ENCODE measurements at places on chromosomes 6 and 20. TPM values are rescaled to one million over a fixed set of nuclear protein-coding genes. Genes with fewer than 3 reads are reported as not detected.

The SLPI gene
- 1.5 TPM for total RNA-seq

The TRMT6 gene
- total RNA-seq, result 23.4 TPM

The COQ3 gene
- 7.7 TPM for total RNA-seq

The WDR46 gene
- 98.2 TPM for total RNA-seq

The ABHD16B gene
- not detected for total RNA-seq

The KCNK5 gene
- total RNA-seq, result 3.0 TPM

DNA sequence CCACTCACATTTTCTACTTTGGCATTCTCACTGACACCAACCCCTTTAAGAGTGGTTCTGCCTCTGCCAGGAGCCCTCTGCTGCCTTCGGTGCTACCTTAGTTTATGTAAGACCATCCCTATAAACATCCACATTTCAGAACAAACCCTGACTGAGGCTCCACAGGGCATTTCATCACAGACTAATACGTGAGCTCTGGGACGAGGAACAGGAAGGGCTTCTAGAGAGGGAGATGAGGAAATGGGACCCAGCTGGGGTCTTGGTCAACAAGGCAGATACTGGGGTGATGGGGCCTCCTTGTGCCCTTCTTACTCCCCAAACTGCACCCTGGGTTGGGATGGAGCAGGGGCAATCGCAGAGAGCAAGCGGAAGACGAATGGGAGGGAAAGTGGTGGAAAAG is 86.5 kb upstream of the FYN start:
- DNase-seq, result no peak

GRCh38 chr6:113306552-113307145 is 550.5 kb upstream of the MARCKS start:
- DNase-seq, result no peak

- DNase-seq, result no peak
These were observed 29.0 kb downstream of the MAS1 start for GRCh38 chr6:159919800-159920199.

- no peak for DNase-seq
These were observed 26.2 kb downstream of the UTRN start for GRCh38 chr6:144311361-144311760.

DNA sequence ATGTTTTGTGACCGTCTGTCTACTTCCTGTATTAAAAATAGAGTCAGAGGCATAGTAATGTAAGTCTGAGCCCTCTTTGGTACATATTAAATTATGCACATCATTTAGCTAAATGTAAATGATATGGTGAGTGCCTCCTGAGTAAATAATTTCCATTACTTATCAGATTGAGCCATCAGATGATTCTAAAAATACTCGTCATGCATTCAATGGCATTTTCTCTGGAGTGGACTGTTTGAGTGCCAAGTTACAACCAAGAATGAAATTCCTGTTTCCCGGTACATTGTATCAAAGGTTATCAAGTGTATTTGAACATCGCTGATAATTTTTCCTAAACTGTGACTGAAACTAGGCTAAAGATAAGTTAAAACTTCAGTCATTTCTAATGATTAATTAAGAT is 81.0 kb downstream of the AKAP7 start:
- no peak for DNase-seq

DNA sequence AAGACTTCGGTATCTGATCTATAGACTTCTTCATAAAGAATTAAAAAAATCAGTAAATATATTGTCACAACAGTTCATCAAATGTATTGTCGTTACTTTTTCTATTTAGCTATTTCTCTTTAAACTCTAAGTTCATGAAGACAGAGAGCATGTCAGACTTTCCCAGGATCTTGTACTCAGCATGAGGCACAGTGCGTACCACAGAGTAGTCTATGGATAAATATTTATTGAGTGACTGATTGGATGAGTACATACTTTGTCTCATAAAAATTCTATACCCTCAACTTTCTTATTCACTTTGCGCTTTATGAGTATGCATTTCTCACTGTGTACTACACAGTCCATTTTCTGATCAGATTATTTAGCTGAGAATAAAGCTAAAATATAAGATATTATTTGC is 1284.4 kb upstream of the ADGRB3 start:
- no peak for DNase-seq

DNA sequence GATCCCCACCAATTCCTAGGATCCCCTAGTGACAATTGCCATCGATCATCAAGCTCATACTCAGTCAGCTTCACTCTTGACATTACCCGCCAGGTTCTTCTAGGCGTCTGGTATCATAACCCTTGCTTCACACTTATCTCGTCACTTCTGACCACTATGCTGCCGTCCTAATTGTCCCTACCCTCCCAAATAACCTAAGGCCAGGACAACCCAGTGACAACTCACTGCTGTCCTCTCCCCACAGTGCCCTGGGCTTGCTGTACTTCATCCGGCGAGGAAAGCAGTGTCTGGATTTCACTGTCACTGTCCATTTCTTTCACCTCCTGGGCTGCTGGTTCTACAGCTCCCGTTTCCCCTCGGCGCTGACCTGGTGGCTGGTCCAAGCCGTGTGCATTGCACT is 3.7 kb downstream of the SYS1 start:
- no peak for DNase-seq

- DNase-seq, result no peak
These were observed 181.6 kb upstream of the ECI2 start for GRCh38 chr6:4316867-4317400.

DNA sequence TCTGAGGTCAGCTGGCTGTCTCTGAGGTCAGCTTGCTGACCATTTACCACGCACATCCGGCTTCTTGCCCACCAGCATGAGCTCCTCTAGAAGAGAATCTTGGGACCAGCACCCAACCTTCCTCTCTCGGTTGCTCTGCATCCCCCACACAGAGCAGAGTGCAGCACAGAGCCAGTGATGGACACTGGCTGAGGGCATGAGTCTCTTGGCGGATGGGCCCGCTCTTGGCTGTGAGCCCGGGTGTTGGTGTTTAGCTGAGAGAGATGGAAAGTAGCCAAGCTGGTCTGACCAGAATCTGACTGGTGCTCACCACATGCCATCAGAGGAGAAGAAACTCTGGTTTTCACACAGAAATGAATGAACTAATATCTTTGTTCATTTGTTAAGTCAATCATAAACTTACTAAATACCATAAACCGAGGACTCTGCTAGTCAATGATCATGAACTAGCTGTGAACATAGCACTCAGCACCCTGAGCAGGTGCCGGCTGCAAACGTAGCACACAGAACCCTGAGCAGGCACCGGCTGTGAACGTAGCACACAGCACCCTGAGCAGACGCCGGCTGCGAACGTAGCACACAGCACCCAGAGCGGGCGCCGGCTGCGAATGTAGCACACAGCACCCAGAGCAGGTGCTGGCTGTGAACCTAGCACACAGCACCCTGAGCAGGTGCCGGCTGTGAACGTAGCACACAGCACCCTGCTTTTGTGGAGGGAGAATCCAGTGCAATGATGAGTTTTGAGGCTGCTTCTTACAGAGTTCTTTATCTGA is 10.4 kb upstream of the THBS2 start:
- DNase-seq, result no peak

GRCh38 chr6:137547186-137547585 is 53.0 kb upstream of the OLIG3 start:
- no peak for DNase-seq

DNA sequence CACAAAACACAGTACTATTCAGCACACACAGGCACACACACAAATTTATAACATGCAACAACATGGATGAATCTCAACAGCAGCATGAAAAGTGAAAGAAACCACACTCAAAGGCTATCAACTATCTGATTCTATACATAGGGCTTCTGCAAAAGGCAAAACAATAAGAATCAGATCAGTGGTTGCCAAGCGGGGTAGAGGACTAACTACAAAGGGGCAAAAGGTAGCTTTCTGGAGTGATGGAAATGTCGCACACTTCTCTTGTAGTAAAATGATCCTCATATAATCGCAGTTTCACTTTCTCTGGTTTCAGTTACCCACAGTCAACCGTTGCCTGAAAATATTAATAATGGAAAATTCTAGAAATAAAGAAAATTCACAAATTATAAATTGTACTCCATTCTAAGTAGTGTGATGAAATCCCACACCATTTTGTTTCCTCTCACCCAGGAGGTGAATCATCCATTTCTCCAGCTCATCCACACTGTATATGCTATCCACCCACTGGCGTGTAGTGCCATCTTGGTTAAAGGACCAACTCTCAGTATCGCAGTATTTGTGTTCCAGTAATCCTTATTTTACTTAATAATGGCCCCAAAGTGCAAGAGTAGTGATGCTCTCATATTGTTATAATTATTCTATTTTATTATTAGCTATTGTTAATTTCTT is 12.8 kb upstream of the PLN start:
- no peak for DNase-seq

DNA sequence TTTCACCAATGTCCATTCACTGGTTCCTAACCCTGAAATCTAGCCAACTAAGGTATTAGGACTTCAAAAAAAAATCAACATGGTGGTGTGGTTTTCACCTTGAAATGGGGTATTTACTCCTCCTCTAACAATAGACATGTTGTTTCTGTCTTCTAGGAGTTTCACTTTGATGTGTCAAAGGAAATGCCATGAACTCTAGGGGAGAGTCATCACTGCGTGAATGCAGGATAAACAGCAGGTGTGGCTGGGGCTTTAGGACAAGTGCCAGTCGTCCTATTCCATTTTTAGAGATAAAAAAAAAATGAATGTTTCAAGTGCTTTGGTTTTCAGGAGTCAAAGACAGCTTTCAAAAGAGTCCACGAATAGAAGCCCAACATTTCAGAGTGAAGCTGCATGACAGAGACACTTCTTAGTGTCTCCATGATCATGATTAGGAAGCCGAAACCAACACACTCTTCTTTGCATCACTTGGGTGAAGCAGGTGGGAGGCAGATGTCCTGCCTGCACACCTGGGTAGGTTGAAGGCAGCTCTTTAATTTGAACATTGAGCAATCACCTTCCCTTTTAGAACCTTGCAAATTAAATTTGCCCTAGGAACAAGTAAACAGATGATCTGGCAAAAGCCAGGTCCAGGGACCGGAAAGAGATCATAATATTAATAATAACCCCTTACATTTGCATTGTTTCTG is 328.5 kb upstream of the PRDM1 start:
- no peak for DNase-seq

GRCh38 chr6:162200945-162201690 is 526.4 kb downstream of the PRKN start:
- DNase-seq, result no peak

DNA sequence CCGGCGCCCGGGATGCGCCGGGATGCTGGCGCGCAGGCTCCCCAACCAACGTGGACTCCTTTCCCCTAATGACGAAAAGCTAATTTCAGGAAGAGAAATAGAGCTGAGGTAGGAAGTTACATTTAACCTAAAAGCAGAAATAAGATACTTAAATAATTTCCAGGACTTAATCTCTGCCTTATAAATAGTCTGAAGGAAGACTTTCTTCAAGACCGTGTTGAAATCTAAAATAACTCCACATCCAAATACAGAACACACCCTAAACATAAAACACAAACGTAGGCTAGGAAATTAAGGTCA is 1.3 kb downstream of the ASF1A start:
- no peak for DNase-seq

DNA sequence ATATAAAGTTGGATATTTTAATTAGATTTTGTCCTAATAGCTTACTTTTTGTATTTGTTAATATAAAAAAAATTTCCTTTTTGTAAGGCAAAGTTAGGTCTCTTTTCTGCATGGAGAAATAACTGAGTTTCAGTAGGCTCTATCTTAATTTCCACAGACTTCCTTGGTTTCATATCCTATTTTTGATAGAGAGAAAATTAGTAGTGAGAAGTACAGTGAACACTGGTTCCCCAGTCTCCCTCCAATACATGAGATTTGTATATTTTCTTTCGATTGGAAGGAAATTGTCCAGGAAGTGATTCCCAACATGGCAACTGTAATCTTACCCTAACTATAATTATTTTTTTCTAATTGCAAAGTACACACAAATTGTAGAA is 26.4 kb downstream of the TRIM27 start:
- no peak for DNase-seq

GRCh38 chr20:11112832-11113231 is 439.0 kb upstream of the JAG1 start:
- no peak for DNase-seq

DNA sequence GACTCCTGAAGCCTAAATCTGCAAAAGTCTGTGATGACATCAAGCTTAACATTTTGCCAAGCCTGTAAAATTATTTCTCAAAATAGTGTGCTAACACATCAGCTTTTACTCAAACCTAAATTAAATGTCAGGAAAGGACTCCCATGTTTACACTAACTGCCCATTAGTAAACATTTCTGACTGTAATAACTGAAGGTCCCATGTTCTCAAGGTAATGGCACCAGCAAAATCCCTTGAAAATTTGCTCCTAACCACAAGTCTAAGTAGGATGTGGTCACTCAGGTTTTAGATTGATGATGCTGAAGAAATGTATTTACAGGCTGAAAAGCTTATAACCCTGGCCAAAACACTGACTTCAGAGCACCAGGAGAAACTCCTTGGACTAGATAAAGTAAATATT is 33.0 kb downstream of the BACH2 start:
- DNase-seq, result no peak

DNA sequence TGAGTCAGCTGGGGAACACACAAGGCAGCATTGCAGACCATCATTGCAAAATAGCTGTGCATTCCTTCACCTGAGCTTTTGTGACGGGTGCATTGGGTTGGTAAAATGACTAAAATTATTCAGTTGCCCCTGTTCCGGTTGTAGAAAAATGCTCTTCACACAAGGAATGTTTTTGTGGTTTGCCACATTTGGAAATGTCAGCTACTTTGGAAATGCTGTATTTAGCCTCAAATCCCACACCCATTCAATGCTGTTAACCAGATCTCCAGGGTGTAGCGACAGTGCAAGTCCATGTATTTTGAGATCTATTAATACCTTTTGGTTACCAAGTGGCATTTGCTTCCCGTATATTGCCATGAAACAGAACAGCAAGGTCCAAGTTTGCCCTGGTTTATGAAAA is 201.2 kb downstream of the FOXA2 start:
- no peak for DNase-seq

- no peak for DNase-seq
These were observed 162.2 kb downstream of the TBXT start for GRCh38 chr6:166005401-166005943.

DNA sequence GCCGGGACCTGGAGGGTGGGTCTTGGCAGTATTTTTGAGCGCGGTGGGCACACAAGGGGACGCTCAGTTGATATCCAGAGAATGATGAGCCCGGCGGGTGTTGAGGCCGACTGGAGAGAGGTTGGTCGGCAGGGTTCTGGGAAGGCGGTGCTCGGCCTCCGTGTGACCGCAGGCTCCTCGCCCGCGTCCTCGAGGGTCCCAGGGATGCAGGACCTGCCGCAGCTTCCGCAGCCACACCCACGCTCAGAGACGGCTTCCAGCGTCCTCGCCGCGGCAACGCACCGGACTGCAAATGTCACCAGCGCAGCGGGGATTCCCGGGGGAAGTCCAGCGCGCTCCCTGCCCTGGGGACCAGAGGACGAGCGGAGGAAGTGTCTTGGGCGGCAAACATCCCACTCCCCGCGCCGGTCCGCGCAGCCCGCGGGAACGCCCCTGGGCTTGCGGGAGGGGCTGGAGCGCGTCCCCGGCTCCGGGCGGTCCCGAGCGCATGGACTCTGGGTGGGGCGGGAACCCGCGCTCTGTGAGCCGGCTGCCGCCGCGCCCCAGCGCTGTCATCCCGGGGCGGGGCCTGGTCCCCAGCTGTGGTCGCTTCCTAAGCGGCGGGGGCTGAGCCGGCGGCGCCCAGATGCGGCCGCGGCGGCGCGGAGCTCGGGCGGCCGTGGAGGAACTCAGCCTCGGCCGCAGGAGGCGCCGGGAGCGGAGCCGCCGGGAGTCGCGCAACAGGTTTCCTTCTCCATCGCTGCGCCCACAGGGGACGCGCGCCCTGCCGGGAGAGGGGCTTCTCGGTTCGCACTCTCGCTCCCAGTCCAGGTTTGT is at the start of gene STX11:
STX11 (plus strand) TSS at position 624 of the 816 bp plus-strand sequence. CDS start 36,111 bp downstream, outside the sequence.
- DNase-seq, result peak; percentile 75
